ENCODE measurements at places on chromosomes 1 and 21.
A peak's percentile ranks its signal among the peaks of the same experiment; 100 is the strongest.

DNA sequence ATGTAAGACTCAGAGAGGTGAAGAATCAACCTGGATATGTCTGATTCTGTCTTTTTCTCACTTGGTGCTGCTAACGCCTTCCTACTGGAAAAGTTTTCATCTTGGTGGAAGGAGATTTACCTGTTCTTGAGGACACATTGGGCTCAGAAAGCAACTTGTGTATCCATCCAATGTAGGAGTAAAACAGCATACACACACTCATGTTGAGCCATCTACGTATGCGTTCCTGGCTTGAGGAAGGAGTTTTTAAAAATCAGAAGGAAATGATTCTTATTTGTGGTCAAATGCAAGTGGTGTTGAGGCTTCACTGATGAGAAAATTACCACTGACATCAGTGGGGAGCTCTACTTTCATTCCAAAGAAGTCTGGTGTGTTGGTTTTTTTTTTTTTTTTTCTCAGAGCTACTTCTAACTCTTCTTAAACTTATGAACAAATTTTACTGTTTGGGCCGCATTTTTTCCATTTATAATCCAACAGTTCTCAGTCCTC lies 25.6 kb downstream of the XCL2 start:
- DNase-seq = no peak

- no peak for DNase-seq
These were observed 5.2 kb upstream of the MR1 start for GRCh38 chr1:181028615-181029014.

GRCh38 chr1:7915826-7916500 lies 24.7 kb downstream of the TNFRSF9 start:
- DNase-seq = no peak

GRCh38 chr1:192707978-192708547 lies 72.1 kb downstream of the RGS13 start:
- no peak for DNase-seq

DNA sequence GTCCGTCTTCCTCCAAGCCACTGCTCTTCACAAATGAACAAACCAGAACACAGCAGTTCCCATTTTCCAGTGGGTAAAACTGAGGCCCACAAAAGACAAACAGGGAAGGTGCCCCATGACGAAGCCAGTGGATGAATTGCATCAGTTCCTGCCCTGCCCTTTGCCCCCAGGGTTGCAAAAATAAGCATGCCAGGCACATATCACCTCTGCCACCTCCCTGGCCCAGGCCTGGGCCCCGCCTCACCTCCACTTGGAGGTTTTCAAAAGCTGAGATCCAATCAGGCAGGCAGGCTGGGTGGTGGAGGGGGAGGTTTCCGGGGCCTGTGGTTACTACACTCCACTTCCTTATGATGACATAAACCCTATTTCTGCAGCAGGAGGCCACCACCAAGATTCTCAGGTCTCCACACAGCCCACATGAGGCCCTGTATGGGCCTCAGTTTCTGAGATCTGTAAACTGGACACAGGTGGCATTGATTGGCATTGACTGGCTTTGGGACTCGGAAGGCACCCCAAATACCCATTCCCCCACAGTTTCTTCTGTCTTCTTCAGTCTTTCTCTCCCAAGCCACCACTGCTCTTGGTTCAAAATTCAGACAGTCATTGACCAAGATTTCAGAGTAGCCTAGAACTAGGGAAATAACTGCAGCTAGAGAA lies 4.1 kb downstream of the KIF21B start:
- peak; percentile 96 for DNase-seq

GRCh38 chr1:174447866-174448530 lies at the start of gene GPR52:
GPR52 (plus strand) TSS chr1:174447964; CDS start chr1:174448112, 148 bp downstream.
- no peak for DNase-seq

- DNase-seq = no peak
These were observed 7.5 kb upstream of the LHX8 start for GRCh38 chr1:75126611-75127101.

All from stimulated activated CD4-positive, alpha-beta T cell treated with anti-CD3 and anti-CD28 coated beads, Interleukin-1b, Interleukin-23, amount 100 ng/mL, for 48 hours (primary cell).